Stimulated activated CD8-positive, alpha-beta memory T cell treated with anti-CD3 and anti-CD28 coated beads, Interleukin-12 subunit alpha, Interleukin-12 subunit beta, amount 100 ng/mL, for 1 hour (primary cell): ENCODE measurements at places on chromosomes 5 and 9.

DNA sequence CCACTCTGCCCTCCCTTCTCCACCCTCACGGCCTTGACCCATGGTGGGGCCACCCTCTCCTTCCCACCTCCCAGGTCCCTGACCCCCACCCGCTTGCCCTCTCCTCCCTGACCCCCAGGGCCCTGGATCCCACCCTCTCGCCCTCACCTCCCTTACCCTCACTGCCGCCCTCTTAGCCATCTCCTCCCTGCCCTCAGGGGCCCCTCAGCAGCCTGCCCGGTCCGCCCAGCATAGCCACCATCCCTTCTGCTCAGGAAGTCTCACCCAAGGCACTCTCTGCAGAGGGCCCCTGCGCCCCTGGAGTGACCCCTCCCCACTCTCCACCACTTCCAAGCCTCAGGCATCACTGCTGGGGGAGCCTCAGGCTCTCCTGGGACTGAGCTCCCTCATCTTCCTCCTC lies 66.3 kb downstream of the MRPL36 start:
- DNase-seq = no peak

- DNase-seq = no peak
These were observed 81.9 kb upstream of the GLIS3 start for GRCh38 chr9:4381744-4382143.

- DNase-seq = no peak
These were observed 16.9 kb downstream of the OR2V2 start for GRCh38 chr5:181164076-181164952.

DNA sequence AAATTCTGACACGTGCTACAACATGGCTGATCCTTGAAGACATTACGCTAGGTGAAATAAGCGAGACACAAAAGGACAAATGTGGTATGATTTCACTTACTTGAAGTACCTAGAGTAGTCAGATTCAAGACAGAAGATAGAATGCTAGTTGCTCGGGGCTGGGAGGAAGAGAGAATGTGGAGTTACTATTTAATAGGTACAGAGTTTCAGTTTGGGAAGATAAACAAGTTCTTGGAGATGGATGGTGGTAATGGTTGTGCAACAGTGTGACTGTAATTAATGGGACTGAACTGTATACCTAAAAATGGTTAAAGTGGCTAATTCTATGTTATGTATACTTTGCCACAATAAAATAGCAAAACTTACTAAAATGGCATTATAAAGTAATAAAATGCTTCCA lies 34.4 kb downstream of the PAM start:
- DNase-seq = no peak

- DNase-seq = no peak
These were observed 493.6 kb downstream of the GADD45G start for GRCh38 chr9:90098408-90098807.

- DNase-seq = no peak
These were observed 30.1 kb upstream of the ZNF782 start for GRCh38 chr9:96884443-96884842.

DNA sequence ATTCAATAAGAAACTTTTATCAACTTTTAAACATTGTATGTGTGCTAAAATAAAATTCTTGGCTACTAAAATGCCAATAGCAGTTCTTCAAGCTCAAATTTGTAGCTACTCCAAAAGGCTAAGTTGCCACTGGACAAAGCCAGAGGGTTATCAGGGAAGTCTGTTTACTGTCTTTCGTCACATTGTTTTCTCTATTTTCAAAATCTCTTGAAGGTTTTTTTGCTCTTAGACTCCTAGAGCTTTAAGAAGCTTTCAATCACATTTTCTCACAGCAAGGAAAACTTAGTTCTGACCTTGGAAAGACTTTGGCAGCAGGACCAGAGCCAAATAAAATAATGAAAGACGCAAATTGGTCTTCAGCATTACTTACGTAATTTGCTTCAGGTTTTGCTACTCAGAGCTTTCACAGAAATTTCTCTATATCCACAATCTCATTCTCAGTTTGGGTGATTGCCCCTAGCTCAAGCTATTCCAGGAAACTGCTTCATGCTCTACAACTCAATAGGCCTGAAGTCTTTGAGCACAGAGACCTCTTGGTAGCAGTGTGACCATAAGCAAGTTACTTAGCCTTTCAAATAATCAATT lies 257.7 kb downstream of the GABRG2 start:
- DNase-seq = no peak

GRCh38 chr5:104170926-104171325 lies 608.3 kb upstream of the NUDT12 start:
- no peak for DNase-seq

DNA sequence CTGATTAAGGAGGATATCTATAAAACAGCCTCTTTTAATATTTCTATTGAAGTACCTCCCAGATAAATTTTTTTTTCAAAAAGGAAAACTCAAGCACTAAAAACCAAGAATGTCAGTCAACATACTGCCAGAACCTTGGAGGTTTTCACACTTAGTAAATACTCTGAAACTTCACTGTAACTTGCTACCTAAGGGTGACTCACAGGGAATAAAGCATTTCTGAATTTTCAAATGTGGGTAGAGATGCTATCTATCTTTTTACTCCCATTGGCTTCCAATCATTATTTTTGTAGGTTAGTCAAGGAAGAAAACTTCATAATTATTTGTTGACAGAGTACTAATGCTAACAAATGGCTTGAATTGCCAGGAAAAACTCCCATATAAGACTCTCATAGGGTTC lies 46.1 kb downstream of the SLC25A46 start:
- DNase-seq = no peak

DNA sequence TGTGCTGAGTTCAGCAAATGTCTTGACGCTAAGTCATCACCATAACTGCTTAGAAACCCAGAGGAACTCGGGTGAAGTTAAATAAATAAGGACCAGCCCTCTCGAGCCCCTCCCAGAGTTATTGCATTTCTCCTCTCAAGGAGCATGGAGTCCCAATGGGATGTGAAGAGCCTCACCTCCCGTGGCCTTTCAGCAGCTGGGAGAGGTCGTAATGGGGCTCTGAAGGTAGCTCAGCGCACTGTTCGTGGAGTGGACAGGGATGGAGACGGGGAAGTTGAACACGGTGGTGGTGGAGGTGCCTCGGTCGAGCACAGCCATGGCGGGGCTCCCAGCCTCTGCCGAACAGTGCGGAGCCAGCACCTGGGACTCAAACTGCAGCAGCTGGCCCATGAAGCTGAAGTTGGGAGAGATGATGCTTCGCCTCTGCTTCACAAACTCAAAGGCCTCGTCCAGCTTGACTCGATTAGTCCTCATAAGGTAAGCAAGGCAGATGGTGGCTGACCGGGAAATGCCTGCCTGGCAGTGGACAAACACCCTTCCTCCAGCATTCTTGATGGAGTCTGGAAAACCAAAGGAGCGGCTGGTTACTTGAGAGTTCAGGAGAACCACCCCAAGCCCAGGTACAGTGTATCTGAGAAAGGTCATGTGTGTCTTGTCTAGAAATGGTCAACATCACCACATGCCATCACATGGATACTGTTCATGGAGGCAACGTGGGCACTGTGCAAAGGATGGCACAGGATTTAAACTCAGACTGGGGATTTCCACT lies 2.2 kb downstream of the DUSP1 start:
- no peak for DNase-seq

- DNase-seq = no peak
These were observed 8.4 kb upstream of the GOLPH3 start for GRCh38 chr5:32182463-32183063.

- DNase-seq = no peak
These were observed 93.4 kb downstream of the DAB2IP start for GRCh38 chr9:121744687-121745395.

- DNase-seq = no peak
These were observed 125.7 kb downstream of the BARX1 start for GRCh38 chr9:93829271-93830011.

- DNase-seq = no peak
These were observed 129.7 kb downstream of the CEMIP2 start for GRCh38 chr9:71638627-71639026.

GRCh38 chr9:98589102-98589501 lies 119.6 kb downstream of the GABBR2 start:
- DNase-seq = no peak

GRCh38 chr5:175821790-175822211 lies 49.6 kb upstream of the CPLX2 start:
- no peak for DNase-seq

GRCh38 chr9:73093016-73093739 lies 58.5 kb upstream of the ANXA1 start:
- DNase-seq = no peak

DNA sequence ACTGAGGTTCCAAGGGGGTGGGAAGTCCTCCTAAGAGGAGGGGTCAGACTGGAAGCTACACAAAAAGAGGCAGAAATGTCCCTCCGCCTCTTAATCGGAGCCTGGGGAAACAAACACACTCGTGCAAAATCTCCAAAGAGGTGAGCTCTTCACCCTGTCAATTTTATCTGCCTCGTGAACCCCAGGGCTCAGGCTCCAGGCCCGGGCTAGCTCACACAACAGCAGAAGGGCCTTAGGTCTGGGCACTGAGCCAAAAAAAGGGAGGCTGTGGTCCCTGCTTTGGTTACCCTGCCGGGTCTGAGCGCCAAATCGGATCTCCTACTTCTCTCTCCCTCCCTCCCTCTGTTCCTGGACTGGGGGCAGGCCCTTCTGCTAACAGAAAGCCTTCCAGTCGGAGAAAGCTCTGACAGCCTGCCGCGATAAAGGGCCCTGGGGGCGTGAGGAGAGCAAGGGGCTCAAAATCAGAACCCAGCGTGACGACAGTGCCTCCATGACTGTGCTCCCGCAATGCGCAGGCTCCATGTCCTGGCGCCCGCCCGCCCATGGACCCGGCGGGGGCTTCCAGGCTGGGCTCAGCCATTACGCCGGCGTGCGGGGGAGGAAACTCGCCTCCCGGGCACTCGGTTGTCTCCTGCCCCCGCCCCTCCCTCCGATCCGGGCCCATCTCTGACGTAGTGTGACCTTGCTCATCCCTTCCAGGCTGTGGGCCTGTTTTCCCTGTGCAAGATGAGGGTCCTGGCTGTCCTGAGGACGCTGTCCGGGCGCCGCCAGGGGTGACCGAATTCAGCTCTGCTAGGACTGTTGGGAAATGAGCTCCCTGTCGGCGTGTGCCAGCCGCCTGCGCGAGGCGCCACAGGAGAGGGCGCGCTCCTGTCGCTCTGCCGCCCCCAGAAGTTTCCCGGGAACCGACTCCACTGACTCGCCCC lies 865 bp upstream of the SLC22A4 start:
- peak; percentile 50 for DNase-seq

- no peak for DNase-seq
These were observed 139.5 kb upstream of the SLC27A6 start for GRCh38 chr5:128825826-128826225.

DNA sequence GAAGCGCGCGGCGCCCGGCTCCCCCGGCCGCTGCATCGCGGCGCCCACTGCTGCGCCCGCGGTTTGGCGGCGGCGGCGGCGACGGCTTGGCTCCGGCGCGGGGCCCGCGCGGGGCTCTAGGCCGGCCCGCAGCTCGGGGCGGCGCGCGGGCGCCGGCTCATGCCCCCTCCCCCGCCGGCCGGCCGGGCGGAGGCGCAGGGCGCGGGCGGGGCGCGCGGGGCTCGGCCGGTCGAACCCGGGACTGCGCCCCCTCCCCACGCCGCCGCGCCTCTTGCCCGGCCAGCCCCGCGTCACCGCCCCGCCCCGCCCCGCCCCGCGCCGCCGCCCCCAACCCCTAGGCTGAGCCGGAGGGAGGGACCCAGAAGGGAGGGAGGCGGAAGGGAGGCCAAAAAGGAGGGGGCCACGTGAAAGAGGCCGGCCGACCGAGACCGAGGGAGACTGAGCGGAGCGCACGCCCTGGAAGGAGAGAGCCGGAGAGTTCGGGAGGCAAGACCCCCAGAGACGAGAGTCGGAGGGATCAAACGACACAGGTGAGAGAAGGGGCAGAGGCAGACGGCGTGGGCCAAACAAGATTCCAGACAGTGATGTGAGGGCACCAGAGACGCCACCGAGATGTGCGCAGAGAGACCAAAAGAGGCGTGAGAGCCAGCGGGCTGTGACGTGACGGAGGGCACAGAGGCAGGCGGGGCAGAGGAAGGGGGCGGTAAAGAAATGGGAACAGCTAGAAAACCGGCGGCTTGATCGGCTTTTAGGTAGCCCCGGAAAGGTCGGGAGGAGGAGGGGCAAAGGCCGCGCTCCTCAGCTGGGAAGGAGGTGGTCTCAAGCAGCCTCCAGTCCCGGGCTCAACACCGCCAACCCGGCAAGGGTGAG lies at the start of gene BARX1:
TSS of gene BARX1 (minus strand) at position 245 of the 870 bp plus-strand sequence. CDS start at position 36, 209 bp downstream.
- DNase-seq = no peak

DNA sequence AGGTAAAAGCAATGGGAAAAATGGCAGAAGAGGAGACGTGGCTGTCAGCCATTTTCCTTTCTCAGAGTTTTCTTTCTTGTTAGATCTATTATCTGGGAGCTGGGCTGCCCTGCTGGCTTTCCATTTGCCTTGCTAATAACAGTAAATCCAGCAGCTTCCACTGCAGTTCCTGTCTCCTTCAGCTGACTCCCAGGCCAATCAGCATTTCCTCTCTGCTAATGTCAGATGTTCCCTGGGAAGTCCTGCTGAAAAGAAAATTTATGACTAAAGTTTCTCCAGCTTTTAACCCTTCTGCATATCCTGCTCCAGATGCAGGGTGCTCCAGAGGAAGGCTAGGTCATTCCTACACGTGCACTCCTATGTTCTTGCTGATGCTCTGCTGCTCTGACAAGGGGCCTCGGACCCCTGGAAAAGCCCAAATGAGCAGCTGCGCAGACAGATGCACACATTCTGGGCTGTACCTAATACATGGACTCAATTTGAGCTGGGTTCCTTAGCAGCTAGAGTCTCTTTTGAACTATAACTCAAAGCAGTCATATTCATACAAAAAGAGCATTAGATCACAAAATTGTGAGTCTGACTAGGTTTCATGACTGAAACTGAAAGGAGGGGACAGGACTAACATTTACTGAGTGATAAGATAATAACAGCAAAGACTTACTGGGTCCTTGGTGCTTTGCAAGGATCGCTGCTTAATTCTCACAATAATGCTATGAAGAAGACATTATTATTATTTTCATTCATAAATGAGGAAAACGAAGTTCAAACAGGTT lies 182.2 kb downstream of the MAPKAP1 start:
- DNase-seq = no peak

GRCh38 chr5:136212252-136212721 lies 19.3 kb upstream of the SMIM32 start:
- DNase-seq = peak; percentile 30

- DNase-seq = no peak
These were observed 301.4 kb upstream of the DAP start for GRCh38 chr5:11062397-11062796.

GRCh38 chr5:38636626-38637025 lies 80.2 kb upstream of the LIFR start:
- DNase-seq = no peak

GRCh38 chr5:102040326-102040725 lies 255.8 kb downstream of the SLCO4C1 start:
- no peak for DNase-seq

DNA sequence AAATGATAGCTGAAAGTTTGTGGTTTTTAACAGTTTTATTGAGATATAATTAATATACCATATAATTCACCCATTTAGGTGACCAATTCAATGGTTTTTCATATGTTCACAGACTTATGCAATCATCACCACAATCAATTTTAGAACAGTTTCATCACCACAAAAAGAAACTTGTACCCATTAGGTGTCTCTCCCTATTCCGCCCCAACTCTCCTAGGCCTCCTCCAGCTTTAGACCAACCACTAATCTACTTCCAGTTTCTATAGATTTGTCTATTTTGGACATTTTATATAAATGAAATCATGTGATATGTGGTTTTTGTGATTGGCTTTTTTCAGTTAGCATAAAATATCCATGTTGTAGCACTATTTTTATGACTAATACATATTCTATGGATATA lies 38.6 kb downstream of the YTHDC2 start:
- DNase-seq = no peak
